ENCODE measurements at places on chromosomes 6 and 20.

DNA sequence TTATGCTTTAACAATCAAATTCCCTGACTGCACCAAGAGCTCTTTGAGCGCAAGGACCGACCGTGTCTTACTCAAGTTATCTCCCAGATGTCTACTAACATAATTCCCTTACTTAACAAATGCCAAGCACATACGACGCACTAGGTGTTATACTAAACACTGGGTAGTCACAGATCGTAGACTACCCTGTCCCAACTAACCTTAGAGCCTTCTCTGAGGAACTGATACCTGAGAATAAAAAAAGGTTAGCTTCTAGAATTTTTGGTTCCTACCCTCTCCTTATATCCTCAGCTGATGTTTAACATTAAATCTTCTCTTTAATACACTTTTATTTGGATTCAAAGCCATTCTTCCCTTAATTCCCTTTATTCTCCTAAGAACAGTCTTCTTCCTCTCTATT is 38.5 kb downstream of the EPB41L2 start:
- no peak for DNase-seq

- DNase-seq = no peak
These were observed 672.4 kb upstream of the MARCKS start for GRCh38 chr6:113184736-113185135.

- no peak for DNase-seq
These were observed 48.7 kb upstream of the FAM83D start for GRCh38 chr20:38877483-38877882.

GRCh38 chr6:36822506-36823269 is 16.6 kb downstream of the CPNE5 start:
- DNase-seq = no peak

Measured in urothelium cell line (cell line).